Activated T-cell treated with anti-CD3 and anti-CD28 coated beads, Interleukin-2, amount 50 U/mL, for 48 hours (primary cell): ENCODE measurements at places on chromosomes 4 and X.

DNA sequence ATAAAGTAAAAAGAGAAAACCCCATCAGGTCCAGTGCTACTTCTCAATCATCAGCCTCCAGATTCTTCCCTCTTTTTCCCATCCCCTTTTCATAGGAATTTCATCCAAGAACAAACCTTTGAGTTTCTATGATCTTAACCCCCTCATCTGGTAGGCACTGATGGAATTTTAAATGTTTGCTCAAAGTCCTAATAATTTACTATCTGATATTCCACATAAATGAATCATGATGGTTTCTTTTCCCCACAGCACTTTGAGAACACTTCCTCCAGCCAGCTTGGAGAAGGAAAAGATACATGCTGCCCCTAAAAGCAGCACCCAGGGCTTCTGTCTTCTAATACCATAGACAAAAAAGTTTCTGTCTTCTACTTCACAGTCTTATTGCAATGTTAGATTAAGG, 19.4 kb upstream of the KLHL8 start:
- no peak for DNase-seq

DNA sequence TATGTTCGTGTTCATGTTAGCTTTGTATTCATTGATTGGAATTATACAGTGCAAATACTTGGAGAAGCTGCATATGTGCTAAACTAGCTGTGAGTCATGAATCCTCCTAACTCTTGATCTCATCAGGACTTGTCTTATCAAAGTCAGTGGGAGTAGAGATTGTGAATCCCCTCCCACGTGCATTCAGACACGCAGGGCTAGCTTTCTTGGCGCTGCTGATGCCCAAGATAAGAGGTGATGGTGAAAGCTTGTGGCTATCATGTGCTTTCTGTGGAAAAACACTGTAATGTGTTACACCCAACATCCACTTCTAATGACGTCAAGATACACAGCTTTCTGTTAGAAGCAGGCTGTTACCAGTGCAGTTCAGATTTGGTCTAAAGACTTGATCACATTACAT, 348.7 kb upstream of the HAND2 start:
- DNase-seq = no peak

DNA sequence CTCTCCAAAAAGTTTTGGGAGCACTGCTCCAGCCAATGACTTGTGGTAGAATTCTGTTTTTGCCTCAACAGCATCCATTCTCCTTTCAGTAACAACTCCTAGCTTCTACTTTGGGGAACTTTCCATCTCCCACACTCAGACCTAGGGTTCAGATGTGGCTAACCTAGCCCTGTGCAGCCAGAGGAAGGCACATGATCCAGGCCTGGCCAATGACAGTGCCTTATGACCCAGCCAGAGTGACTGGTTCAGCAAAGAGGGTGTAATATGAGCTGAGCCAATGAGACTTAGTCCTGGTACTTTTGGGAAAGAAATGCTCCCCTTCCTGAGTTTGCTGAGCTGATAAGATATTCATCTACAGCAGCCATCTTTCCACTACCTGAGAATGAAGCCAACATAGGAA, 5.4 kb upstream of the USP46 start:
- no peak for DNase-seq

DNA sequence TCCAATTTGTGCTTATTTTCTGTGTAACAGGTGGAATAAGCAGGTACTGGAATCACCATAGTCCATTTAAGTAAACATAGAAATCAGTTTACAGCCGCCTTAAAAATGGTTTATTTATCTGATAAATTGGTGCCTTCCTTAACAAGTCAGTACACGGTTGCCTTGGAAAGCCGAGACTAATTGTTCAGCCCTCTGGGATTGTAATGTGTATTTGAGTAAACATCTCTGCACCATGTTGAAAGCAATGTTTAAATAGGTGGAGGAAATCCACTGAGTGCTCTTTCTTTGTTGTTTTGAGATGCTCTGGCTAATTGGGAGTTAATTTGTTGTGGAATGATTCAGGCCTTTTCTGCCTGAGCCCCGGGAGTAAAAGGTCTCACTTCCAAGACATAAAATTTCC, 45.7 kb upstream of the ADRA2C start:
- no peak for DNase-seq

DNA sequence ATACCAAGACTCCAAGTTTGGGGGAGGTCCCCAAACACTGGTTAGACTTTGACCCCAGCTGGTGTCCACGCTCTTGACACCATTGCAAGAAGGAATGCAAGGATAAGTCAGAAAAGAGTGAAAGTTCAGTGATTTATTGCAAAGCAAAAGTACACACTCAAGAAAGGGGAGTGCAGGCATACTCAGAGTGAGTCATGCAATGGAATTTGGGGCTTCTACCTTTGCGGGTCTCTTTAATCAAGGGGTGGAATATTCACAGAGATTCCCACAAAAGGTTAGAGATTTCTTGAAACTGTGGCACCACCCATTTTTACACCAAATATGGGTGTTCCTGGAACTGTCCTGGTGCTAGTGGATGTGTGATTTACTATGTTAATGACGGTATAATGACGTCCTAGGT, 5.2 kb upstream of the SMIM10L2A start:
- no peak for DNase-seq

- no peak for DNase-seq
Measured at GRCh38 chr4:148649652-148650331, 207.6 kb upstream of the NR3C2 start.

DNA sequence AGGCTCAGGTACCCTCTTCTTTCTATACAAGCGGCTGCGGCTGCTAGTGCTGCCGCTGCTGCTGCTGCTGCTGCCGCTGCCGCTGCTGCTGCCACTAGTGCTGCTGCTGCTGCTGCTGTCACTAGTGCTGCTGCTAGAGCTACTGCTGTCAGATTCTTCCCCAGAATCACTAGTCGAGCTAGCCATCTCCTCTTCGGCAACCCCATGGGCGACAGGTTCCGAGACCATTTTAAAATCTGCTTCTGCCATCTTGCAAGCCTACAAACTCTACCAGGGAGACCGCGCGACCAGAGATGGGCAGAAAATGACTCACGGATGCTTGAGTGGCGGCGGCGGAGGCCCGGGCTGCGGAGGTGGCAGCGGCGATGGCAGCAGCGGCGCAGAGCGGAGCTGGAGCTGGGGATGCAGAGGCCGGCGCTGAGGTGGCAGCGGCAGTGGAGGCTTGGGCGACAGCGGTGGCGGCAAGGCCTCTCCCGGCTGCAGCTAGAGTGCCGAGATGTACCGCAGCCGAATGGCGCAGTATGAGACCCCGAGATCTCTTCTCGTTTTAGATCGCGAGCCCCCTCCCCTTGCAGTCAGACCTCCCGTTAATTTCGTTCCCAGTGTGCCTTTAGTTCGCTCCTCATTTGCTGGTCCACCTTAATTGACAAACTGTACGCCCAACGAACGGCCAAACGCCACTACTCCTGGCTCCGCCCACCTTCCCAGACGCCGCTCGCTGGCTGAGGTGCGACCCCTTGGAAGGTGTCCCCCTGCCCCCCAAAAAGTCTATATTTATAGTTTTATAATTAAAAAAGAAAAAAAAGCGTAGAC, at the start of gene NAP1L3:
TSS of gene NAP1L3 (minus strand) at position 523 of the 813 bp plus-strand sequence. CDS start at position 249, 274 bp downstream.
- DNase-seq = peak; percentile 80

GRCh38 chr4:2714918-2715317, 41.2 kb downstream of the TNIP2 start:
- no peak for DNase-seq

DNA sequence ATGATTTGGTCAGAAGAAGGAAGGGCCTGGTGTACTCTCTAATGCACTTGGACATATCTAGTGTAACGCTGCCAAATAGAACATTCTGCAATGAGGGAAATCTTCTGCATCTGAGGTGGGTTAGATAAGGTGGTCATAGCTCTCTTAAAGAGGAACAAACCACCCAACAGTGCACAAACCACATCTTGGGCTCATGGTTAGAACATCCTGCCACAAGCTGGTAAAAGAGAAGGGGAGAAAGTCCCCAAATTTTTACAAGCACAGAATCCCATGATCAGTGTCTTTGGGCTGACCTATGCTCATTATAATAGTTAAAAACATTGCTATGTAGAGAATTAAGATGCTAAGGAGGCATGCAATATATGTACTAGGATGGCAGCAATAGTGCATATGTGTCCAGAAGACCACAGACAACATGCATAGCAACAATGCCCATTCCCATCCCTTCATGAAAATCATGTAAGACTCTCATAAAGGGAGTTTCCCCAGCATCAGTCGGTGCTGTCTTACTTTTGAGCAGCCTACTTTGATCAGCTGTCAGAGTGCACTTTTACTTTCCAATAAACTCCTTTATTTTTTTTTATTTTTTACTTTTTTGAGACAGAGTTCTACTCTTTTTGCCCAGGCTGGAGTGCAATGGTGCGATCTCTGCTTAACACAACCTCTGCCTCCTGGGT, 99.7 kb upstream of the SLC7A11 start:
- no peak for DNase-seq

DNA sequence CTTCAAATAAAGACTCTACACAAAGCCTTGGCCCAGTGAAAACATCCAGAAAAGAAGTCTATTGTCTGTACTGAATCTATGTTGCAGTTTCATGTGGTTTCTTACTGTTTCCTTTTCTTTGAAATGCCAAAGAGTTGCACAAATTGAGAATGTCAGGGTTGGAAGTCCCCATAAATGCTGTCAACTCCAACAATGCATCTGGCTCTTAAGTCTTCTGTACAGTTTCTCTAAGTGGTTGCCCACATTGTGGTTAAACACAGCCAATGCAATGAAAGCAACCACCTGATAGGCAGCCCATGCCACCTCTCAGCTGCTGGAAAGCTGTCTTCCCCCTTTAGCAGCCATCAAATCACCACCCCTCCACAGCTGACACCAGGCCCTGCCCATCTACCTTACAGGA, 67.2 kb upstream of the C1GALT1C1 start:
- no peak for DNase-seq

GRCh38 chr4:33357121-33357520, 2637.0 kb downstream of the PCDH7 start:
- no peak for DNase-seq

- peak; percentile 37 for DNase-seq
Measured at GRCh38 chr4:146520896-146521540, 722 bp downstream of the SLC10A7 start.

DNA sequence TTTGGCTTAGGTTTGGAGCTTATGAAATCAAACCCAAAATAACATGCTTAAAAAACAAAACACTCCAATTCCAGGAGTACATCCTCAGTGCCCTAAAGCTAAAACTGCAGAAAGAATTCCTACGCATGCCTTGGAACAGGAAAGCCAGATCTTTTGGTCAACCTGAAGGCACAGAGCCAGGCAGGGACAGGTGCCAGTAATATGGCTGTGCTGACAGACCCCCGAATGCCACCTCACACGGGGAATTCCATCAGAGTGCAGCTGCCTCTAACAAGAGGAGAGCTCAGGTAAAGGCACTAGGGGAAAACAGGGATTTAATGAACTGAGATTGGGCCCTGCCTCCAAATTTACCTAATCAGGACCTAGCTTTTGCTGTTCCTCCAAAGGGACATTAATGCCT, 77.1 kb downstream of the SHISA3 start:
- no peak for DNase-seq

DNA sequence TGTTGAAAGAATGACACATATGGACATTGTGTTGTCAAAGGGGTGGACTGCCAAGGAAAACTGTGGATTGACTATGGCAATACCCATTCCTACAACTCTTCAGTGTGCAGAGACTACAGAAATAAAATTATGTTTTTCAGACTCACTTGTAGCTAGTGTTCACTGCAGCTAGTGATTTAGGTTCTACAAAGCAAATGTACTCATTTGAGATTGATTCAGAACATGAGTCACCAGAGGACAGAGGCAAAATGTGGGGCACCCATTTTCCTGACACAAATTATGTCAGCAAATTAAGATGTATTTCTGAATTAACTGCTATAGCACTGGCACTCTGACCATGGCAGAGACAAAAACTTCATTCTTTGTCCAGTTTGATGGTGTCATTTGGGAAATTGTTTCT, 40.7 kb downstream of the SPCS3 start:
- no peak for DNase-seq

DNA sequence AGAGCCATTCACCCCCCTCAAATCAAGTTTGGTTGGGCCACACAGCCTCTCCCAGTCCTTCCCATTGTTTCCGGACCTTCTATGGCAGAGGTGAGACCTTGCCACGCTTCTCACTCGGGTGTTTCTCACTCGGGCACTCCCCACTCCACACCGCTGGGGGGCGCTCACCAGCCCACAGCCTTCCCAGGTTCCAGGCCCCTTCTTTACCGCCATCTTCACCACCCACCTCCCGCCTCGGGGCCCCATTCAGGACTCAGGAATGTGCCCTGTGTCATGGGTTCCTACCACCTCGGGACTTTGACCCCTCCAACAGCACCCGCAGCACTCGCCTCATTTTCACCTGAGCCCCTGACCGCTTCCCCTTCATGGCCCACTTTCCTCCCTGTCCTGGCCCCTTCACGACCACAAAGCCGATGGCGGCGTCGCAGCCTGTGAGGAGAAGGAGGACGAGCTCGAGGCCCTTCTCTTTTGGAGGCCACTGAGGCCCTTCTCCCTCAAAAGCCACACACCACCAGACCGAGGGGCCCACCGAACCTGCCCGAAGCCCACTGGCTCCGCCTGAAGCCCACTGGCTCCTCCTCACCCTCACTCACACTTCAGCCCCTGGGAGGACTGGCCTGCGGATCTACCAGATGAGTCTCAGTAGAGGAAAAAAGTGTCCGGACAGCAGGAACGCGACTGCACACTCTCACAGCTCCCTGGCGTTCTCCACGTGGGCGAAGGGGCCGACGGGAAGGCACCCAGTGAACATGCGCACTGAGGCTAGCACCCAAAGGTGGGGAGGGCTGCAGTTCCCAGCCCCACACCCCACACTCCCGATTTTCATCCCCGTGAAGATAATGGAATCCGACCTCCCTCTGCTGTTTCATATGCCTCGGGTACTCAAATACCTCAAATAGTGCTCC, at the start of gene PAGE1:
TSS of gene PAGE1 (minus strand) at position 709 of the 905 bp plus-strand sequence. CDS start 1,214 bp downstream, outside the sequence.
- DNase-seq = no peak

GRCh38 chrX:48474581-48474980, 1.4 kb upstream of the FTSJ1 start:
- DNase-seq = no peak

GRCh38 chrX:70324326-70324725, 34.4 kb downstream of the KIF4A start:
- DNase-seq = no peak

- no peak for DNase-seq
Measured at GRCh38 chr4:5742388-5742787, 31.4 kb downstream of the EVC start.

GRCh38 chr4:36187723-36188333, 56.5 kb downstream of the ARAP2 start:
- no peak for DNase-seq

- no peak for DNase-seq
Measured at GRCh38 chr4:72218953-72219352, 187.2 kb downstream of the NPFFR2 start.

- DNase-seq = no peak
Measured at GRCh38 chr4:75494563-75494962, 19.6 kb downstream of the RCHY1 start.

DNA sequence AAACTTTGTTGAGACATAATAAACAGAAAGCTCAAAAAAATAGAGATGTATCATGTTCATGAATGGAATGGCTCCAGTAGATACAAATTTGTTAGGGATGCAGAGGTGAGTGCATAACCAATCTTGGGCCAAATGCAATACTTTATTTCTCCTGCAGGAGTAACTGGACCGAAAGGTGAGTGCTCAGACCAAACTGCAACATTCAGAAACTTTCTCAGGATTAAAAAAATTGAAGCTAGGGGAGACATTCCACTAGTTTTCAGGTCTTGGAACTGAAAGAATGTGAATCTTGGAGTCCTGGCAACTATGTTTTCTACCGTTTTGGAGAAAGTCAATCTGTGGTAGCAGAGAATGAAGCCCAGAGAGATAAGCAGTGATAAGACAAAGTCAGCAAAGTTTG, 21.2 kb upstream of the LCORL start:
- DNase-seq = no peak
